NCI-H1694 treated with DMSO at 0.1 percent for 48 hours (cell line): ENCODE measurements at places on chromosomes 7 and 10.
A peak's percentile ranks its signal among the peaks of the same experiment; 100 is the strongest.

- no peak for DNase-seq
Measured at GRCh38 chr7:152459724-152460251, 24.0 kb upstream of the KMT2C start.

- no peak for DNase-seq
Measured at GRCh38 chr10:1679821-1680650, 57.3 kb downstream of the ADARB2 start.

GRCh38 chr10:15632456-15633091 lies 87.1 kb downstream of the ITGA8 start:
- no peak for DNase-seq

DNA sequence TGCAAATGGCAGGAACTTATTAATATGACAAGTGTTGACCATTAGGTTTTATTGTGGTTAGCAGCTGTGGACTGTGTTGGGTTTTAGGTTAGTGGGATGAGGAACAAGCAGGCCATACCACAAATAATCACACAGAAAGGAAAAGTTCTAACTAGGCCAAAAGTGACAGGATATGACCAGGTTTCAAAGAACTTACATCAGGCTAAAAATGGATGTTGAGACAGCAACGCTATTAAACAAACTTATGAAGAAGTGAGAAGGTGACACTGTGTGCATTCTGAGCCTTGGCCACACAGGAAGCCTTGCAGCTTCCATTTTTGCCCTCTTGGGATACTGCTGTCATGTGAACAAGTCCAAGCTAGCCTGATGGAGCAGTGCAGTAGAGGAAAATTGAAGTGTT lies 568.8 kb downstream of the HTR7 start:
- no peak for DNase-seq

- no peak for DNase-seq
Measured at GRCh38 chr10:117968354-117969182, 78.2 kb downstream of the RAB11FIP2 start.

DNA sequence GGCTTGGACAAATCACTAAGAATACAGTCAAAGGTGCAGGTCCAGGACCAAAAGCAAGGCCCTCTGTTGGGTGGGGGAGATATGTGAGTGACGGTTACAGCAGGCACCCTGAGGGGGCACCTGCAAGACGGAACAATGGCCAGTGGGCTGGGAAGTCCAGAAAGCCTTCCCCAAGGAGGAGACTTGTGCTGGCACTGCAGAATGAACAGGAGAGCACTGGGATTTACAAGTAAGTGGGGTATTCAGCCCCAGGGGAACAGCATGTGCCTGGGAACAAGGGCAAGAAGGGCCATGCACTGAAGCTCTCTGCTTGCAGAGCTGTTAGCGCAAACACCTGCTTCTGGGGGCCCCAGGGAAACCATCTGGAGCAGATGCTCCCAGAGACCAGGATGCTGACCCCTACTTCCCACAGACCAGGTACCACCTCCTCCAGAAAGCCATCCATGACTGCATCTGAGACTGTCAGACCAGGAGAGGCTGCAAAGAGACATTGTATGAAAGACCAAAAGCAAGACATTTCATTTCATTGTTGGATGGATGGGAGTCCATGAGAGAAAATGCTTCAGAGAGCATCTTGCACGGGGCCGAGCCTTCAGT lies 24.6 kb upstream of the ZMIZ1 start:
- no peak for DNase-seq

GRCh38 chr7:16849296-16850148 lies 32.3 kb downstream of the AGR3 start:
- no peak for DNase-seq

DNA sequence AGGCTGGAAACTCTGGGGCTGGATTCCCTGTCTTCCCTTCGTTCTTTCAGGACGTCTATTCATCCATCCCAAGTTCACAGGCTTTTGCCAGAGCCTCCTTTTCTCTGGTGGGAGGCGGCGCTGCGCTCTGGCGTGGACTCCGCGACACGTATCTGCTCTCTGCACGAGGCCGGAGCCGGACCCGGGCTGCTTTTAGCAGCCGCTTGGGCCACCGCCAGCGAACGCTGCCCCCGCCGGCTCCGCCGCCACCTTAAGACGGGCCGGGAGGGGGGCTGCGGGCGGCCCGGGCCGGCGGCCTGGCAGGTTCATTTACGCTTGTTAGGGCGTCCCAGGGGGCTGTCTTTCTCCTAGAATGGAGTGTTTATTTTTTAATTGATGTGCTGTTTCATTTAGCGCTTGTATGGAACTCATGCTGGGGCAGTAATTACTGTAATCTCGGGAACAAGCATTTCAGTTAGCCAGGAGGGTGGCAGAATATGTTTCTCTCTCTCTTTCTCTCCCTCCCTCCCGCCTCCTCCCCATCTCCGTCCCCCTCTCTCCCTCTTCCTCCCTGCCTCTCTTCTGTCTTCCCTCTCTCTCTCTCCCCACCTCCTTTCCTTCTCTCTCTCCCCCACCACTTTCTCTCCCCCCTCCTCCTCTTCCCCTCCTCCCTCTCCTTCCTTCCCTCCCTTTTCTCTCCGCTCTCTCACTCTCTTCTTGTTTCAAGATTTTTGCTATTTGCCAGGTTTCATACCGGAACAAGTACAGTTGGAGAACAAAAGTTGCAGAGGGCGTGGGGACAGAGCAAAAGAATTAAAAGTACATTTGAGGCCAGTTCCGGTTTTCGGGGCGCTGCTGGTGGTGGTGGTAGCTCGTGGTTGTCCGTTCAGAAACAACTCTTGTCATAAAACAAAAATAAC lies 1.3 kb upstream of the FZD8 start:
- DNase-seq, result peak; percentile 27

DNA sequence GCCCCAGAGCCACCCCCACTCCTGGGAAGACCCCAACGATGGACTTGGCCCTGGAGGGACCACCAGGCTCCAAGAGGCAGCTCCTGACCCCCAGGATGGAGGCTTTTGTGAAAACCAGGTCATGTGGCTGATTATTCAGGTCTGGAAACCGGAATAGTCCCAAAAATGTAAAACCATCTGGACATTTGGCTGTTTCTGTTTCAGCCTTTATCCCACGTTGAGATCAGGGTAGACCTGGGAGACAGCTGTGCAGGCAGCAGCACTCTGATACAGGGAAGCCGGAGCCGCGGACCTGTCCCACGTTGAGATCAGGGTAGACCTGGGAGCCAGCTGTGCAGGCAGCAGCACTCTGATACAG lies 7.1 kb upstream of the ADGRA1 start:
- no peak for DNase-seq

DNA sequence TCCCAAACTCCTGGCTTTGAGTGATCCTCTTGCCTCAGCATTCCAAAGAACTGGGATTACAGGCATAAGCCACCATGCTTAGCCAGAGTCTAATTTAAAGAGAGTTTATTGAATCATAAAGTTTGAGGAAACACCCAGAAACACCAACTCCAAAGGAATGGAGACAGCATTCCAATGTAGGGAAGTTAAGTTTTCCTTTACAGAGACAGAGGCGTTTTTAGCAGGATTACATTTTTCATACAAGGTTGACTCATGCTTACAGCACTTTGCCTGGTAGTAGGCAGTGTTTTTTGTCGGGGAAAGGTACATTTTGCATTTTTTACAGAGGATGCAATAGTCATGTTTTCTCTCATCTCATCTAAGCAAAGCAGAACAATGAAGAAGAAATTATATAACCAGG lies 18.9 kb upstream of the OPN4 start:
- no peak for DNase-seq

DNA sequence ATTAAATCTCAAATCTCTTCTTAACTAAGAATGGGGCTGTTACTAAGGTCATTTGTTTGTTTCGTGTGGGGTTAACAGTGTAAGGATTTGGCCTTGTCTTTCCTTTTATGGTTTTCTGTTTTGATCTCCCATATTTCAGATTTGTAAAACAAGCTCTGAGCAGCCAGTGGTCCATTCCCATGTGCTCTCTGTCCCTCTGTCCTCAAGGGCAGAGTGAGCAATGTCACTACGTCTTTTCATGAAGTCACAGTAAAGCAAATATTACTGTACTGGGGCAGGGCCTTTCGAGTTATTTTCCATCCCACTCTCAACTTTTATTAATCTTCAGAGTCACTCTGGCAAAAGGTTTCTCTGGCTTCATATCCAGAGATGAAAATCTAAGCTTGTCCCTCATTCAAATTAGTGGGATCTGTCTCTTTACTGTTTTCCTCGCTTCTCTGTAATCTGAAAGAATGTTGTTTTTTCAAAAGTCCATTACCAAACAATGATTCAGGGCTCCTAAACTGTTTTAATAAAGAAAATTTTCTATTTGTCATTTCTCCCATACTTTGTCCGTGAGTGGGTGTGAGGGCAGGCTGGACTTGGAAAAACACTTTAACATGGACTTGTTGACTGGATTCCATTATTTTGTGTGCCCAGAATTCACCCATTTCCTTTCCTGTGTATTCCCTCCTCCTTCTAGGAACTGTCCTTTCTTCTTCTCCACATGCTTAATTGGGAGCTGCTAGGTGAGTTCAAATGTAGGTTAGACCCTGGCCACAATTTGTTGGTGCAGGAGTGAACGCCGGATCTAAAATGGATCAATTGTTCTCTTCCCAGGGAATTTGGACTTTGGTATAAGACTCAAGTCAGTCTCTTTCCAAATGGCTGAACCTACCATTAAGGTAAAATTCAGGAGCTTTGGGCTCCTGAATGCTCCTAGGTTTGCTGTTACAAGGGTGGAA lies 42.1 kb upstream of the NAMPT start:
- DNase-seq, result no peak

DNA sequence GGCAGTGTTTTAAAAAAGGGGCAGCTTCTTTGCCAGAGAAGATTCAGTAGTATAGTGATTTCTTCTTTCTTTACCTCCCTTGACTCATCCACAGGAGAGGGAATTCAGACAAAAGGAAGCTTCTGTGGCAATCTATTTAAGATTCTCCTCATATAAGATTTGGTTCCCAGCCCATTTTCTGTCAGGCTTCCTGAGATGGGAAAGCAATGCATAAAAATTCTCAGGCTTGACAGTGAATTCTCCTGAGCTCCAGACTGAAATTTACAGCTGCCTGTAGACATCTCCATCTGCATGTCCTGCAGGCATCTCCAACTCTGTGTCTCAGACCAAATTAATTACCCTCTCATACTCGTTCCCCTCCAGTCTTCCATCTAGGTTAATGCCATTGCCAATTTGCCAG lies 72.8 kb downstream of the TSPAN12 start:
- DNase-seq, result no peak

- no peak for DNase-seq
Measured at GRCh38 chr7:54987772-54988171, 31.0 kb upstream of the EGFR start.

DNA sequence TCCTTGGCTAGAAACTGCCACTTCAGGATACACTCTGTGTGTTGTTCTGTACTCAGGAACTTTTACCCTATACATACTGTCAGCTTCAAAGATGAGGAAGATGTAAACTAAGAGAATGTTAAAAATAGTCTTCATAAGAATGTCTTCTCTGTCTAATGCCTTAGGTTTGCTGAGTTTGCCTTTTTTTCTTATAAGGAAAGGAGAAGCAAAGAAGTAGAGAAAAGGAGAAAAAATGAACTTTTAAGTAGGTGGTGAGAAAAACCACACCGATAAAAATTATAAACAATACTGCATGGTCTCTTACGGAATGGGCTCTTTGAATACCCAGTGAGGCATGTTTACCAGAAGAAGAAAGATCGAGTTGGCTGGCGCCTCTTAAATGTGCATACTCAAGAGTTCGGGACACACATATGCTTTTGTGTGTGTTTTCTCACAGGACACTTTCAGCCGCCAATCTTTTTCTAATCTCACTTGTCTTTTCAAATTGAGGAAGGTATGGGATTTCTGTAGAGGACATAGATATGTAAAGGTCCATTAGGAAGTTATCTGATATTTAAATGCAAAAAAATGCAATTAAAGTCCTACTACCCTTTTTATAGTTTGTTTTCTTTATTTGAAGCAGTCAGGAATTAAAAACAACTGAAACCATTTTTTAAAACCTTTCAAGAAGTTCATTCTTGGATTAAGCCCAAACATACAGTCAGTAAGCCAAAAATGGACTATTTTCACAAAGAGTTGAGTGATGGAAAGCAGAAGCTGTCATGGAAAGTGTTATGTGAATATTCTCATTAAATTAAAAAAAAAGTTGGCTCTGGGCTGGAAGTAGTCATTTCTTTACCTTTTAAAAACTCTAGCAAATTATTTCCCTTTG lies 100.6 kb upstream of the MDFIC start:
- no peak for DNase-seq

- DNase-seq, result no peak
Measured at GRCh38 chr10:81034383-81034782, 496.7 kb downstream of the SH2D4B start.

GRCh38 chr10:126670895-126671261 lies 385 bp upstream of the C10orf90 start:
- DNase-seq, result no peak

- DNase-seq, result no peak
Measured at GRCh38 chr10:32412499-32412853, 33.5 kb upstream of the CCDC7 start.

DNA sequence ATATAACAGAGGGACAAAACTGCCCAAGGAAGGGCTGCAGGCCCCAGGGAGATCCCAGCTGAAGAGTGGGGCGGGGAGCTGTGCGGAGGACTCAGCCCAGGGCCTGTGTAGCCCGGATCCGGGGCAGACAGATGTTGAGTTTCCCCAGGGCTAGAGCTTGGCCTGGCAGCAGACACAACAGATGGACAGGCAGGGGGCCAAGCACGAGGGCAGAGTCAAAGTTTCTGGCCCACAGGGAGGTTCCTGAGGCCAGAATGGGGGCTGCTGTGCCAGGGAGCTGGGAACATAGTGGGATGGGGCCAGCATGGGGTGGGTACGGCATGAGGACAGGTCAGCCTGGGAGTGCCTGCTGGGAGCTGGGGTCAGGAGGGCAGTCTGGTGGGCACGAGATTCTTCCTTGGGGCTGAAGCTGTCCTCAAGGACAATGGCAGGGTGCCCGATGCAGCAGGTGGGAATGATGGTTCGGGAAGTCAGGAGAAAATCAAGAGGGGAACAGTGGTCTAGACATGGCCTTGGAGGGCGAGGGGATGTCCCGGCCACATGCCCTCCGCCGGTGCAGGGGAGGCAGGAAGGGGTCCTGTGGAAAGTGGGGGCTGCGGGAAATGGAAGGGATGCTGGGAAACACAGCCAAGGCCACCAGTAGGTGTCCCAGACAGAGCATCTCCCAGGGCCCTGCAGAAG lies 519.1 kb upstream of the FOXK1 start:
- peak; percentile 8 for DNase-seq

- DNase-seq, result no peak
Measured at GRCh38 chr7:136023134-136023869, 46.1 kb upstream of the MTPN start.

- no peak for DNase-seq
Measured at GRCh38 chr10:93991114-93991513, 2.6 kb upstream of the PLCE1 start.

DNA sequence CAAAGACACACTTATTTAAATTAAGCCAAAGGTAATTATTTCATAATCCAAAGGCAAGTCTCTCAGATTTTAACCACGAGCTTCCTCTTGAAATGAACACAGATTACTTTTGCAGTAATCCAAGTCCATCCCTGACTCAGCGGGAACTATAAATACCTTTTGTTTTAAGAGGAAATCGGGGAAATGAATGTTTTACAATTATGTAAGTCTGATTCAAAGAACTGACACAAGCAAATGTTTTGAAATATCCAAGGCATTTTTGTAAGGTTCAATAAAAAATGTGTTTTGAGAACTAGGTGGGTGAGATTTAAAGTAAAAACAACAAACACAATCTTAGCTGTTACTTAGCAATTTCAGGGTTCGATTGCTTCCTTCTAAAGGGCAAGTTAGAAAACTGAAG lies 179.8 kb upstream of the ASAH2 start:
- no peak for DNase-seq

GRCh38 chr10:49348593-49348992 lies 47.3 kb downstream of the DRGX start:
- no peak for DNase-seq

GRCh38 chr7:98679741-98680140 lies 62.7 kb downstream of the NPTX2 start:
- DNase-seq, result no peak
